NCI-H526 treated with DMSO at 0.1 percent for 48 hours (cell line): ENCODE measurements at places on chromosomes 2 and 18.

GRCh38 chr2:84425310-84425709 lies 33.8 kb downstream of the SUCLG1 start:
- DNase-seq, result no peak

DNA sequence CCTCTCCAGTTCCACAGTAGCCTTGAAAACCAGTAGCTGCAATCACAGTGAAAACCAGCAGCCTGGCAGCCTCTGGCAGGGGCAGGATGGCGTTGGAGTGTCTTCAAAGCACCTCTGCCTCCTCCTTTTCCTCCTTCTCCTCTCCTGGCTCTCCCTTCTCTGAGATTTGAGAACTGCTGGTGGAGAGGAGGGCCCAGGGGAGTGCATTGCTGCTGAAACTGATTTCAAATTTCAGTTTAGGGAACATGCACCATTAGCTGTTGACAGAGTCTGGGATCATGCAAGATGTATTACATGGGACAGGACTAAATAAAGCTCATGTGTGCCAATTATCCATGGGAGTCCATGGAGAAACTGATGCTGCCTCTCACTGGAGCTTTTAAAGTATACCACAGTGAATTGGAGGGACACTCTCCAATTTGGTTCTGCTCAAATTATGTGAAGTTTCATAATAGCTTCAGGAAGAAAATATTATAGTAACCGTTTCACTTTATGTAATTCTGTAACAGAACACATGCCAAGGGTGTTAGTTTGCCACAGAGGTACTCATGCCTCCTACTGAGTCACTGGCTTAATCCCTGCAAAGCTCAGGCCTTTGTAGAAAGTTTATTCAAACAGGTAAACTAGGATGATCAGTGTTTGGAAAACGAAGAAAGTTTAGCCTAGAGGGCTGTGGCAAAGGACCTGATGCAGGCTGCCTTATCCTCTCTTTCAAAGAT lies 146.1 kb downstream of the PRPF40A start:
- no peak for DNase-seq

DNA sequence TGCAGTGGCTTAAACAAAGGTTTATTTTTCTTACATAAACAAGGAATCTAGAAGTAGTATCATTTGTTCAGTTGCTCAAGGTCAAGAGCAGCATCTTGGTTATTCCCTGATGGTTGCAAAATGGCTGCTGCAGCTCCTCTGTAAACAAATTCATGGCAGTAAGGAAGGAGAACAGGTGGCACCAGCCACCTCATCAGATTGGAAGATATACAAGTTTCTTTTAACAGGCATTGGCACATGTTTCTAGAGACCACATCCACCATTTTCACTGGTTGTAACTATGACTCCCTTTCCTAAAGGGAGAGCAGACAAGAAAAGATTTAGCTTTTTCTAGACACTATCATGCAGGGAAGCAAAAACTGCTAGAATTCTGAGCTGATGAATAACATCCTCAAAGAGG lies 46.3 kb downstream of the PKDCC start:
- DNase-seq, result no peak

DNA sequence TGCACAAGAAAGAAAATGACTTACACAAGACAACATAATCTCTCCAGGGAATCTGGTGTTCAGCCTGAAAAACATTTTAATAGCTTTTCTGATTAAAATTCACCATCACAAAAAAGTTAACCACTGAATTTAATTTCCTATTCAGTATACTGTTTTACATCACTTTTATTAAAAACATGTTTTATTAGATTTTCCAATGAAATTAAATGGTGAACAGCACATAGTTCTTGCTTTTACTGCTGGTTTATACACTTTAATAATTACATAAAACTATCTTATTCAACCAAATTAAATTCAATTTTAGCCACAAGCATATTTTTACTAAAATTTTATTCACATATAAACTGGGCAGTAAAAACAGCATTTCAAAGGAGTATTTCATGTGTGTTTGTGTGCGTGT lies 138.3 kb downstream of the NOL4 start:
- DNase-seq, result no peak

GRCh38 chr18:76752400-76752799 lies 70.0 kb upstream of the ZNF236 start:
- no peak for DNase-seq

GRCh38 chr2:104901037-104901881 lies 47.3 kb downstream of the POU3F3 start:
- no peak for DNase-seq

DNA sequence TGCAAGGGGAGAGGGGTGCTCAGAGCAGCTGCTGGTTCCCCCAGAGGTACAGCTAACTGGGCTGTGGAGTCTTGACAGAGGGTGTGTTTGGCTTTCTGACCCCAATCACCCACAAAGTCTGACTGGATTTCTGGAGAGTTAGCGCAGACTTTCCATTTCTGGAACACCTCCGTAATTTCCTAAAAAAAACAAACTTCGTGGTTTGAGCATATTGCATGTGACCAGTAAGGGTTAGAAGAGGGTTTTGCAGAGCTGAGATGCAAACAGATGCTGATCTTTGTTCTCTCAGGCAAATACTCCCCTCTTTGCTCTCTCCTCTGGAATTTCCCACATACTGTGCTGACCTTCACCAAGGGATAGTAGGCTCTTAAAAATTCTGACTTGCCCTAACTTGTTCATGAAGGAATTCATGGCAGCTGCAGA lies 44.5 kb upstream of the TMEM247 start:
- no peak for DNase-seq

GRCh38 chr2:202574541-202574940 lies 60.2 kb upstream of the FAM117B start:
- DNase-seq, result no peak

DNA sequence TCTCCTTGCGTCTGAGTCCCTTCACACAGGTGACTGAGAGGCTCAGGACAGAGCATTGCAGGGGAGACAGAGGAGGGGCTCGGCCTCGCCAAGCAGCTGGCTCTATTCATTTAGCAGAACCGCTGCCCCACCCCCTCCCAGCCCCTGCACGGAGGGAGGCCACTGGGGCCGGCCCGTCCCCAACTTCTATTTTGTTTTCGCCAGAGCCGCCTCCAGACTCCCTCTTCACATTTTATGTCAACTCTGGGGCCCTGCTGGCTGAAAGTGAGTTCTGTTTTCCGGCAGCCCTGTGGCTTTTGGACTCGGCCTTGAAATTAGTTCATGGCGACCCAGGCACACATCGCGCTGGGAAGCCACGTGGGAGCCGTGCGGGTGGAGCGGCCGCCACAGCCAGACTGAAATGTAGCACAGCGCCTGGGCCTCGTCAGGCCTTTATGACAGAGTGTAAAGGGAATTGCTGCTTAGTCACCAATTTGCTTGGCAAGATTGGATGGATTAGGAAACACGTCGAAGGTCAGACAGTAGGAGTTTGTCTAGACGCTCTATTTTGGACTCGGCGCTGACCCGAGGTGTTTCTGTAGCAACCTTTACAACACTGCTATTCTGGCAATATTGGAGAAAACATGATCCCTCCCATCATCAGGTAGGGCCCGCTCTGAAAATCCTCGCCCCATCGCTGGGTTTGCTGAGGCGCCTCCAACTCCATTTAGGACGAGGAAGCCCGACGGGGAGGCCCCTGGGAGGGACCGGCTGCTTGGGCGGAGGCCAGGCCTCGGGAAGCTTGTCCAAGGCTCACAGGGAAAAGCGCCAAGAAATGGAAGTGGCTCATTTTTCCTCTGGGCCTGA lies 90.7 kb upstream of the CTDP1 start:
- no peak for DNase-seq

- no peak for DNase-seq
These were observed 76.9 kb upstream of the RIT2 start for GRCh38 chr18:43192408-43192807.
